ENCODE measurements at places on chromosomes 4 and X.

- DNase-seq: no peak
These were observed 218.5 kb downstream of the PRR32 start for GRCh38 chrX:127038065-127038464.

DNA sequence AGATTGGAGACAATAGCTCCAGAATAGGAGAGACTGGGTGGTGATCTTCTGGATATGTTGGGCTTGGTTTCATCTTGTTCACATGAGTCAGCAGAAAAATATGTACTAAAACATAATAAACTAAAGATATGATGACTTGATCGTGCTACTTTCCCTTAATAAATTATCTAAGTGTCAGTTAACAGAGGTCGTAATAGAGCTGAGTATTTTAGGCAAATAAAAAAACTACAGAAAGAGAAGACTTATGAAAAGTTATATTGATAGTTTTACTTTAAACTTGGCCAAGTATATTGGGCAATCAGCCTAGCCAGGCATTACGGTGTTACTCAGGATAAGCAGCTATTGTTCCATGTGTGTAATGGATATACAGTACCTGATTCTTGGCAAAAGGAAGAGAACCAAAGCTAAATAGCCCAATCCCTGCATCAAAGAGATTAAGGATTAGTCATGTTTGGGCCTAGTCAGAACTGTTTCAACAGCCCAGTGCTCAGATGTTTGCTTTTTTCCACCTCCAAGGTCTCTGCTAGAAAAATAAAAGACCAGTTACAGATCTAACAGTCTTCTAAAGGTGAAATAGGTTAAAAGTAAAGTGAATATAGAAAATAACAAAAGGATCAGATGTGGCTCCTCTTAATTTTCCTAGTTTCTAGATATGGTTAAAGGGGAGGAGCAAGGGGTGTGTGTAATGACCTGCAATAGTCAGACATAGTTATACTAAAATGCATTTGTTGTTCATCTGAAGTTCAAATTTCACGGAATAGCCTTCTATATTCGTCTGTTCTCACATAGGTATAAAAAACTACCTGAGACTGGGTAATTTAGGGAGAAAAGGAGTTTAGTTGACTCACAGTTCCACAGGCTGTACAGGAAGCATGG, 262.6 kb downstream of the ADGRL3 start:
- DNase-seq: no peak

DNA sequence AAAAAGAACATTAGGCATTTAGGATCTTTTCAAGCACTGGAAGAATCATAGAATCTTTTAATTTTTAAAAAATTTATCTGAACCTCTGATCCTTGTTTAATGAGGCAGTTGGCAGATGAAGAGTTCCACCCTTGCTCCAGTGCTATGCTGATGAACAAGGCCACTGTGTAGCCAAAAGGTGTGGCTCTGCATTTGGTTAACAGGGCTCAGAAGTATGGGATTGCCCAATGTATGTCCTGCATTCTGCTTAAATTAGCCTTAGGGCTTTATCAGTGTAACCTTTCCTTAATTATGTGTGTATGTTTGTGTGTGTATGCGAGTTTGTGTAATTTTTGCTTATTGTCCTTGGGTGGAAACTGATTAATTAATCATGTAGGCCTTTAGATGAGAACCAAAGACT, 43.3 kb upstream of the PPM1K start:
- no peak for DNase-seq

DNA sequence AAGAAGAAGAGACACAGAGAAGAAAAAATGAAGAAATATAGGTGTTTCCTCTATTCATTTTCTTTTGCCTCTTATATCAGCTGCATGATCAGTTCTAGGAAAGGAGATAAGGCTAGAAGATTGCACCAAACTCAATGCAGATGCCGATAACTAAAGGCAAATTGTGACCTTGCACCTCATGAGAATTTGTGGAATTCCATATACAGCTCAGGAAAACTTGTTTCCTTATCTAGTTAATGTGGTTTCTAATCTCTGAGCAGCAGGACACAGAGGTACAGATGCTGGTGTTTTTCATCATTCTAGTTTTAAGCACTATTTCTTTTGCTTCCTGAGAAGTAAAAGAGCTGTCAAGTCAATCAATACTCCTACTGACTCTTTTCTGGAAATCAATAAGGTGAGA, 104.6 kb upstream of the NWD2 start:
- DNase-seq: no peak

DNA sequence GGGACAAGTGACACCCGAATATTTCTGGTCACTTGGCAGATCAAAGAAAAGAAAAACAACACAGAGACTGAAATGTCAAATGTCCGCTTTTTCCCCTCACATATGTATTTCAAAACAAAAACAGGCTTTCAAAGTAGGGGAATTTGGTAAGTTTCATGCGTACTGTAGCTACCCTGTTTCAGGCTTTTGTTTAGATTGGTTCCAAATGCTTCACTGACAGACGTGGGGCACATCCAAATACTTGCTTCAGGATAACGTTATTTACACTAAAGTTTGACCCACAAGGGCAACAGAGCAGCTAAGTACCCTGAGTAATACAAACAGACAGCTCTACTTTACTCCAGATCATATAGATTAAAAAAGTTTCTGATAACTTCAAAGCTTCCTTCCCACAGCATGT, 804.5 kb upstream of the POU3F4 start:
- no peak for DNase-seq

- no peak for DNase-seq
These were observed 63.2 kb downstream of the FRAS1 start for GRCh38 chr4:78120144-78120880.

- DNase-seq: no peak
These were observed 104.4 kb upstream of the CBR4 start for GRCh38 chr4:169114341-169114974.

- DNase-seq: no peak
These were observed 76.4 kb downstream of the JAKMIP1 start for GRCh38 chr4:6123976-6124375.

DNA sequence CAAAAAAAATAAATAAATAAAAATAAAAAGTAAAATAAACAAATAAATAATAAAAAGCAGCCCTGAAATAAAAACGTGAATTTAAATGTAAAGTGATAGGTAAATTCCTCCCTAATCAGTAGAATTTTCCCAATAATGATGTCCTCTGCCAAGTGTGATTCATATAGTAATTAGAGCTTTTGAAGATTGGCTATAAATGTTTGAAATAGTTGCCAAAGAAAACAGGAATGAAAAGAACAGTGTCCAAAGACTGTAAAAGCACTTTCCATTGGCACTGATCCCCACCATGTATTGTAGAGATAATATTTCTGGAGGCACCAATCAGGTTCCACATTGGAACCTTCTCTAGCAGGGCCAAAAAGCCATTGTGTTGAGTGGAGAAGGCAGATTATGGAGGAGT, 25.9 kb upstream of the SMARCAD1 start:
- DNase-seq: no peak

DNA sequence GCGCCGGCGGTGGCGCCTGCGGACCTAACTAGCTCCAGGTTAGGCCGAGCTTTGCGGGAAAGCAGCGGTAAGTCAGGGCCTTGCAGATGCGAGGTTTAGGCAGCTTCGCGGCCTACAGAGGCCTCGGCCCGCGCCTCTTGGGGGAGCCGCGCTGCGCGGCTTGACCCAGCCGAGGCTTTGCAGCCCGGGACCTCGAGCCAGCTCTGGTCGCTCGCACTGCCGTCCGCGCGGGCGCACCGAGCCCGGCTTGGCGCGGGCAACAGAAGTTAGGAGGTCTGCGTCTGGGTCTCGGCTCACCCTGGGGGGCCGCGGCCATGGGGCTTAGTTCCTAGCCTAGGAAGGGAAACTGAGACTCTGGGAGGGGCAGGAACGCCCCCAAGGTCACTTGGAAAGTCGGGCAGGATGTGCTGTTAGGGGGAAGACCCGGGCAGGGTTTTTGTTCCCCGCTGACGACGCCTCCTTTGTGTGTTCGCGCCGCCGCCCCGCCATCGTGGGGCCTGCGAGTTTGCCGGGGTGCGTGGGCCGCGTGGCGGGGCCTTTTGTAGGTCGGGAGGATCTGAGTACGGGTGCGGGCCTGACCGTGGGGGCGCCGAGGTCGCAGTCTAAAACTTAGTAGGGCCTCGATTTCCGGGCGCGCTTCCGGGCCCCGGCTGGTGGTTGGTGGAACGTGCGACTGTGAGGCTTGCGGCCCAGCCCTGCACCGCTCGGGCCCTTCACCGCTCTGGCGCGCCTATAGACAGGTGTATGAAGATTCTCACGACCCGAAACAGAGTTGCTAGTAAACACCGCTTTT, 482 bp downstream of the RNF4 start:
- DNase-seq: peak; percentile 43

DNA sequence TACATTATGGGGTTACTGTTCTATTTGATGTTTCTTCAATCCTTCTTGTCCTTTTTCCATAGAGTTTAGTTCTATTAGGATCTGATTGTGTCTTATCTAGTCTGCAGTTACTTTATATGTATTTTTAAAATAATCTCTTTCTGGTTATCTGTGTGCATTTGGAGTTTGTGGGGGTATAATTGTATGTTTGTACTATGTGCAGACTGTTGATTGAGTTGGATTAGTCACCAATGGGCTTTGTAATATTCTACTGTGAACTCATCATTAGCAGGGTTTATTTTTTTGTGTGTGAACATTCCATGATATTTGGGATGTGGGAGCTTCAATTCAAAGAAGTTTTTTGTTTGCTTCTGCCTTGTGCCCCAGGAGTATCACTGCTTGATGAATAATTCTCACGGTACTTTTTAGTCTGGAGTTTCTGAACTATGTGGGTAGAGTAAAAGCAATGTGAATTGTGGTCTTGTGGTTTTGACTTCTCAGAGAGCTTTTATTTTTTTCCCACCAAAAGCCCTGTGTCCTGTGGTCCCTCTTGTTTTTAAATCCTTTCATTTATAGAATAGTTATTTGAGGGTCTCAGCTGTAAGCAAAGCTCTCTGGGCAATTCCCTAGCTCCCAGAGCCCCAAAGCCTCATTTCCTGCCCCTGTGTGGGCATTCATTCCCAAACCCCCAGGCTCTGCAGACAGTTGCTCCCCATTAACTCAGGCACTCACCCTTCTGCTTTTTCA, 127.8 kb downstream of the PHKA2 start:
- no peak for DNase-seq

DNA sequence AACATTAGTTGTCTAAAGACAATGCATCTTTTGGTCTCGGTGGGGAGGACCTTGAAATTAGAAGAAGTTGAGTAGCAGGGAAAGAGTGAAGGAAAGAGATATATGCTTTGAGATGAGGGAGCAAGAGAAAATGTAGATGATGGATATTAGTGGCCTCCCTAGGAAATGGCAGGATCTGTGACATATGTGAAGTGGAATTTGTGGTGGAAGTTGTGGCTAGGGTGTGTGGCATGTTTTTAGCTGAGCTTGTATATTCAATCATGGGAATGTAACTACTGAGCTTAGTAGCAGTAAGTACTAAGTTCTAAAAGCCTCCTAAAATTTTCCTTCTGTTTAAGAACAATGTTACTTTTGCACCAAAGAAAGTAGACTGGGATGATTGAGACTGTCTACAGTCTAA, 382.8 kb upstream of the CTSO start:
- no peak for DNase-seq

GRCh38 chr4:9893329-9894108, 112.1 kb downstream of the DRD5 start:
- no peak for DNase-seq

- no peak for DNase-seq
These were observed 31.9 kb downstream of the ADRA2C start for GRCh38 chr4:3797831-3798790.

DNA sequence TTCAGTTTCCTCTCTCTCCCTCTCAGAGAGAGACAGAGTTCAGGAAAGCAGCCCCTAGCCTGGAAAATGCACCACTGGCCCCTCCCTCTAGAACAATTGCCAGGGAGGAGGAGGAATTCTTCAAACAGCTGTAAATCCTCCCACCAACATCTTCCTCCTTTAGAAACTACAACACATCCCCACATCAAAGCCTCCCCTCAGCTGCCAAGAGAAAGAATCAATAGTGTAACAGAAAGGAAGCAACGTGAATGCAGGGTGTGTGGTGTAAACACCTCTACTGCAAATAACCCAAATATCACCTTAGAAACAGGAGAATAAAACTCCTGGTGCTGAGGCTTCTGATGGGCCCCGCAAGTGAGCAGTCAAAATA, 249.9 kb upstream of the GATB start:
- DNase-seq: no peak

DNA sequence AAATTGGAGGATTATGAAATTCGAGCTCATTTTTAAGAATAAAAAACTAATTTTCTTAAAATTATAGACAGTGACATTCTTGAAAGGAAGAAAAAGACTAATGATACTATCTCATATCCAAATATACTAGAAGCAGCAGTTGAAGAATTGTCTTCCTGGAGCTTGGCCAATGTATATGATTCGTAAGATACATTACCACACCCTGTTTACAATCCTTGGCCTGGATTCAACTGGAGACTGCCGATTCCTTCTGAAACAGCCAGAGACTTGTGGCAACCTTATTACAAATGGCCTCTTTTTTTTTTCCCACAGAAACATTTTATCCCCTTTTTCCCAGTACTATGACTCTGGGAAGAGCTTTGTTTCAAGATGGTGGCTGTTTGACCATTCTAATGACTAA, 571.2 kb upstream of the FAT1 start:
- DNase-seq: no peak
